Activated T-cell treated with anti-CD3 and anti-CD28 coated beads, Interleukin-2, amount 50 U/mL, for 72 hours (primary cell): ENCODE measurements at places on chromosomes 12 and 14.

DNA sequence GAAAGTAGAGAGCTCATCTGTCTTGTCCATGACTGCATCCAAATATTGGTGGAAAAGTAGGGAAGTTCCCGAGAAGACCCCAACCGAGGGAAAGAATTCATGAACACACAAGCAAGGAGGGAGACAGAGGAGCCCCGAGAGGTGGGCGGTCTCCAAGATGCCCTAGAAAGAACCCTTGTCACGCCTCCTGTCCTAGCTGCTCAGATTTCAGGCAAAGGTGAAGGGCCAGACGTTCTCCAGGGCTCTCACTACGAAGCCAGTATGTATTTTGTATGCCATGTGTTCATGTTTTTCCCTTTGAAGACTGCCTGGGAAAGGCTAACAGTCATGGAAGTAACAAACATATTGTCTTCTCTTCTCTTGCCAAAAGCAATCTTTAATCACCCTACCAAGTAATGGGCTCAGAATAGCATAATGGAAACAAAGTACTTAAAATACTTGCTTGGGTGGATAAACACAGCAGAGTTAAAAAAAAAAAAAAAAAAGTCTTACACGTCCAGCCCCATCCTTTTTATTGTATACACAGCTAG is 99.2 kb upstream of the TBX3 start:
- DNase-seq, result no peak

- DNase-seq, result peak; percentile 45
Measured at GRCh38 chr12:120466560-120467315, 2.8 kb downstream of the SRSF9 start.

DNA sequence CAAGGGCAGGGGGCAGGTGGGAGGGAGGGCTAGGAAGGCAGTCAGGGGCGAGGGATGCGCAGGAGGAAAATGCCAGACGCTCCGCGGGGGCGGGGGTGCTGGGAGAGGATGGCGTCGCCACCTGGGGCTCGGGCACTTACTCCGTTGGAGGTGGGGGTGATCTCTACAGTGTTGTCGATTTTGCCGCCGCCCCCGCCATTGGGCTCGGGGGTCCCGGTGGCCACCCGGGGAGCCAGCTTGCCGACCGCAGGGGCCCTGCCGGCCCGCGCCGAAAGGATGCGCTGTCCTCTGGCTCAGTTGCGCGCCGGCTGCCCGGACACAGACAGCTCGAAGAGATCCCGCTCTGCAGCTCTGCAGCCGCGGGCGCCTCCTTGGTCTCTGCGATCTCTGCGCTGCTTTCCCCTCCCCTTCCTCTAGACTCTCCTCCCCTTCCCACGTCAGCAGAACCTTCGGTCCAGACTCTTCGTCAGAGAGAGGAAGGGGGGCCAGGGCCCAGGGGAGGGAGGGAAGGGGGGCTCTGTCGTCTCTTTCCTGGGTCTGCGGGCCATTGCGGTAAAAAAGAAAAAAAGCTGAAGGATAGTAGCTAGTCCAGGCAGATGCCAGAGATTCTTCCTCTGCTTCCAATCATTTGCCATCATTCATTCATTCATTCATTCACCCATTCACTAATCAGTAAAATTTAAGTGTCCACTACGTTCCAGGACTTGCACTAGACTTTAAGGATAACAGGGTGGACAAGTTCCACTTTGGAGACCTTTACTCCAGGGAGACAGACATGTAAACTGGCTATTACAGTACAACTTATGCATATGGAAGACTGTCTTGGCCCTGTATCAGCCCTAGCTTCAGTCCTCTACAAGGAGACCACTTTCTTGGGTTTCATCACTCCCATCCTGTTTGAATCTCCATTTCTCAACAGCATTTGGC is at the start of gene SLC22A17:
Gene SLC22A17, minus strand, starts transcription at position 382 of the 927 bp plus-strand sequence.
- DNase-seq, result peak; percentile 69

GRCh38 chr14:45185100-45185814 is 49.5 kb downstream of the FANCM start:
- DNase-seq, result no peak

GRCh38 chr12:92539976-92540781 is 162.6 kb upstream of the PLEKHG7 start:
- DNase-seq, result no peak

GRCh38 chr12:79183926-79184325 is 319.4 kb downstream of the SYT1 start:
- no peak for DNase-seq

DNA sequence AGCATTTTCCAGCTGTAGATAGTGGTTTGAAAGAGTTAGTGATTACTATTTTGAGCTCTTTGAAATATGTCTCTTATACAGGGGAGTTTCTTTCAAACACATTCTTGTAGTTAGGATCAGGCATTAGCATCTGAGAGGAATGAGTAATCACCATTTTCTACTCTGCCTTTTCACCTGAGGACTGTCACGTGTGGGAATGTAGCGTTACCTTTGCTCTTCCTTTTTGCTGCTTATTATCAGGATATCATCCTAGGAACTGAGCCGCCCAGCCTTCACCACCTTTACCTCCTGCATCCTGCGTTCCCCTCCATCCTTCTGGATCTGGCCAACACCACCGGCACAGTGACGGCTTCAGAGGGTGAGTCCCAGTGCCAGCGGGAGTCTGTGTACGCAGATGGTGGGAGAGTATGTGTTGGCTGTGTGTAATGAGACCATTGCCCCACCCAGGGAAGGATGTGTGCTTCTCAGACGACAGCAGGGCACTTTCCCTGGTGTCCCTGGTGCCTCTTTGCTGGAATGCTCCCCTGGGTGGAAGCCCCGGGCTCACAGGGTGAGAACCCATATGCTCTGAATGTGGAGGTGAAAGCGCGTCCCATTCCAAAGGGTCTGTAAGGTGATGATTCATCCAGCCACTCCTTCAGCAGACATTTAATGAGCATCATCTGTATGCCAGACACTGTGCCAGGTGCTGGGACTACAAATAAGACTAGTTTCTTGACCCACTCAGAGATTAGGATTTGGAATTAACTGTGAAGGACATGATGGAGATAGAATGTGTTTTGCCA is 27.5 kb downstream of the GSG1 start:
- no peak for DNase-seq

GRCh38 chr14:64611358-64612020 is 61.7 kb downstream of the PPP1R36 start:
- DNase-seq, result no peak

GRCh38 chr14:105937253-105938054 is 411.1 kb downstream of the TMEM121 start:
- DNase-seq, result no peak

DNA sequence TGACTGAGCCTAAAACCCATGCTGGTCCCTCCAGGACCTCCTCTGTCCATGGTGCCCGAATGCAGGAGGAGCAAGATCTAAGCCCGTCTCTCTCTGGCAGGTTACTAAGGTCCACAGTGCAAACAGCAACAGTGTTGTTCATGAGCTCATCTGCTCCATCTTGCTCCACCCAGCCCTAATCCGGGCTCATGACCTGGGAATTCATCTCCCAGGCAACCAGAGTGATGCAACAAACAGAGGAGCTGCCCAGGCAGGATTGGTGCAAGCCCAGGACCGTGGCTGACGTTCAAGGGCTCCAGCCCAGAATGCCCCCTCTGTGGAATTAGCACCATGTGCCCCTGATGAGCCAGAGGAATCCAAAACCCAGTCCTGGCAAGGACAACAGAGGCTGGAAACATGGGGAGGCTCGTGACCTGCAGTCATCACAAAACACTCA is 29.9 kb downstream of the HSPB8 start:
- DNase-seq, result no peak

DNA sequence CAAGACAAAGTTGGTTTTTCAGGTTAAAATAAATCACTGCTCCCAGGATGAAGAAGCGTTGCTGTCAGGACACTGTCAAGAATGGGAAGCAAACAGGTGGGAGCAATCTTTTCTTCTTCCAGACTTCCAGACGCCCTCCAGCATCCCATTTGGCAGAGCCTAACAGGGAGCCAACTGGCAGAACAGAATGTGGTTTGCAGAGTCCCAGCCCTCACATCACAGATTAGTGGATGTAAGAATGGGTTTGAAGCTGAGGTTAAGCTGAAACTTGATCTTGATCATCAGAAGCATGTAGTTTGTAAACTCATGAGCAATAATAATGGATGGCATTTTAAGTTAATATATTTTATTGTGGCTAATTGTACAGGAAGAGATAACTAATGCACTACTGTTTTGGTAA is 636.4 kb downstream of the SLC6A15 start:
- no peak for DNase-seq

DNA sequence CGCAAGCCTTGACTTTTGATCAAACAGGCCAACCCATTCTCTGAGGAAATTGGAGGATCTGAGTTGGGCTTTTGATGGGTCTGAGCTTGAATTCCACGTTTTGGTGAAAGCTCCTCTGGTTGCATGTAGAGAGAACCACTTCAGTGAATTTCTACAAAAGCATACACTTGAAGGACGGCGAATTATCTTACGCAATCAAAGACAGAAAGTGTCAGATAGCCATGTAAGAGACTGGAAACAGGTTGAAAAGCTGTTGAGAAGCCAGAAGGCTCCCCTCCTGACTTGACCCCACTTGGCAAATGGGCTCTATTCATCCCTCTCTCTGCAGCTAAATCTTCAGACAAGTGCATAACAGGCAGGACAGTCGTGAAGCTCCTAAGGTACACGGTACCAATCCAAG is 809.1 kb downstream of the BCL11B start:
- no peak for DNase-seq
